Skin of body (tissue), 3 donors: ENCODE measurements at places on chromosomes 3 and 15. TPM values are rescaled to one million over a fixed set of nuclear protein-coding genes. Genes with fewer than 3 reads are reported as not detected.

The RASGRF1 gene
- 0.30 TPM for total RNA-seq

The TOPAZ1 gene
- not detected for total RNA-seq

The TRH gene
- not detected for total RNA-seq

The ANKRD63 gene
- total RNA-seq = not detected

The ROPN1 gene
- total RNA-seq = 0.69 TPM

The NR1I2 gene
- total RNA-seq = 0.10 TPM

The CIDEC gene
- total RNA-seq = 29.4 TPM

The GCNT3 gene
- not detected for total RNA-seq

The SGO1 gene
- 4.4 TPM for total RNA-seq

The NLGN1 gene
- total RNA-seq = 9.5 TPM

The GOLGA6L7 gene
- total RNA-seq = not detected

DNA sequence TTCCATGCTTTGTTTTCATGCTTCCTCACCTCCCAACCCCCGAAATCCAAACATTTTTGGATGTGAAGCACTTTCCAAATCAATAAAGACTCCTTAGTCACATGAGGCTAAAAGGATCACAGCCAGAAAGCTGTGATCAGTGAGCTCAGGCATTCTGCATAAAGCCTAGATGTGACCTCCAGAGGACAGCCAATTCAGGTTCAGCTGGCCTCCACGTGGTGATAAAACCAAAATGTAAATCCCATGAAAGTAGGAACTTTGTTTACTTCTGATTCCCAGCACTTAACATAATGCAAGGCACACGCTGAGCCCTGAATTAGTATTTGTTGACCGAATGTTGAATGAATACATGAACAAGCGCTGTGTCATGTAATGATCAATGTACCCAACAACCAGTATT lies 249.5 kb upstream of the EOMES start:
- no peak for DNase-seq

DNA sequence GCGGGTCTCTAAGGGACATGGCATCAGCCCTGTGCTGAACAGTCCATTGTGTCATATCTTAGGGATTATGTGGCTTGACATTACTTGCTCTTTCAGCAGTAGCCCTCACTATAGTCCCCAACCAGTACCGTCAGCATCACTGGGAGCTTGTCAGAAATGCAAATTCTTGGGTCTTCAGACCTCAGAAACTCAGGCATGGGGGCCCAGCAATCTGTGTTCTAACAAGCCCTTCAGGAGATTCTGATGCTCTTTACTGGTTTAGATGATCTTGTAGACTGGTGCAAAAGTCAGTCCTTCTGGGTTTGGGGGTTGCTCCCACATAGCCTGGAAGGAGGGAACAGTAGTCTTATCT lies 39.0 kb upstream of the TRAK1 start:
- no peak for DNase-seq

DNA sequence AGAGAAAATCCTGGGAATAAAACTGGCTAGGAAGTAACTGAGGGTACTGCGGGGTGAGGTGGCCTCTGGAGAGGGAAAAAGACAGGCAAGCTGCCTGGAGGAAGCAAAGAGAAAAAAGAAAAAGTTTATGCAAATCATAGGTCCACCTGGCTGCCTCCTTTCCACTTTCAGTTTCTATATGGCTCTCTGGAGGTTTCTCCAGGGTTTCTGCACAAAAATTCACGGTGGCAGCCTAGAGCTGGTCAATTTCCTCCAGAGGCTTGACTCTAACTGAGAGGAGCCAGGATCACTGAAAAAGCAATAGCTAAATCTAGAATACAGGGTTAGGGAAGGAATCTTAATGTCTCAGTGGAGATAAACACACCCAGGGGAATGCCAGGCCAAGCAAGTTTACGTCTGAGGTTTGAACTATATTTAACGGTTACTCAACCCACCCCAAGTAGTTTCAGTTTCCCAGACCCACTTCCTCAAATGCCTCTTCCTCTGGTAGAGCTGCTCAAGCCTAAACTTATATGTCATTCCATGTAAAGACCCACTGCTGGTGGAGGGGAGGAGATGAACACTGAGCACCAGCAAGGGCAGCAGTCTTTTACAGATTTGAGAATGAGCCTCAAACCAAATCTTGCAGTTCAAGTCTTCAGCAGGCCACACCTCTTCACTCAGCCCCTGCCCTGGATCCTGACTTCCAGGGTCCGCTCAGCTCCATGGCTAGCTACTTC lies 5.7 kb downstream of the LYSMD2 start:
- peak; percentile 19 for DNase-seq

- peak; percentile 71 for DNase-seq
These were observed 43.6 kb downstream of the RLBP1 start for GRCh38 chr15:89177633-89178306.

- no peak for DNase-seq
These were observed 117.6 kb downstream of the TOP2B start for GRCh38 chr3:25547103-25547502.

DNA sequence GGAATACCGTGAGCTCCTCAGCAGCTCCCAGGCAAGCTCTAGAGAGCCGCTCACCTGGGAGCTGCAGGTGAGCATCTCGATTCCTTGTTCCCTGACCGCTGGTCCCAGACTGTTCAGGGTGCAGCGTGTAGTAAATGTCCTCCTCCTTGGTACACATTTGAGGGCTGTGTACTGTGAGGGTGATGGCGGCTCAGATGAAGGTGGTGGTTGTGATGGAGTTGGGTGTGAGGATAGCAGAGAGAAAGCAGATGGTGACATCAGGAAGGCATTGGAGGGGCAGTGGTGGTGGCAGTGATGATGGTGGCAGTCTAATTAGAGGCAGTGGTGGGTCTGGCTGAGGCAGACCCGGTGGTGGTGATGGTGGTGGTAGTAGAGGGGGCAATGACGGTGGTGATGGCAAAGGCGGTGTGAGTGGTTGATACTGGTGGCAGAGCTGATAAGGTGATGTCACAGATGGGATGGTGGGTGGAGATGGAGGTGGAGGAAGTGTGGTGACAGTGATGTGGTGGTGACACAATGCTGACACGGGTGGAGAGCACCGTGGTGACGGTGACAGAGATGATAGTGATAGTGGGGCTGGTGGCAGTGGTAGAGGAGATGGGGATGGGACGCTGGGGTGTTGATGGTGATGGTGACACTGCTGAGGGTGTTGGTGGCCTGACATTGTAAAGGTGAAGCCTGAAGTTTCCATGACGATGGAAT lies at the start of gene DNAJB8:
Gene DNAJB8 (minus strand): TSS at position 51 of the 702 bp plus-strand sequence. CDS start 3,645 bp downstream, outside the sequence.
- DNase-seq = no peak

DNA sequence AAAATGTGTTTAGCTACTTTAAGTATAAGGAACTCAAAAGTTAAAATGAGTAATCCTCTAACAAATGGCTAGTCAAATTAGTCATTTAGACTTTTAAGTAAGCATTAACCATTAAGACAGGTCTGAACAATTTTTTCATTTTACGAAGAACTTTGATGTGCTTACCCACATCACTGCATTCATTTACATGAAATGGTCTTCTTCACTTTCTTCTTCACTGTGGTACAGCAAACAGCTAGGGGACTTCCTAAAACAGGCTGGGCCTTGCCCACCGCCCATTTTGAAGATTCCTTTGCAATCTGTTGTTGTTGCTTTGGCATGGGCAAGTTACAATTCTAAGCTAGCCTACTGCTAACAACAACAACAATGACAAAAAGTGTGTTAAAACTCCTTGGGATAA lies 67.4 kb downstream of the CBLB start:
- no peak for DNase-seq

DNA sequence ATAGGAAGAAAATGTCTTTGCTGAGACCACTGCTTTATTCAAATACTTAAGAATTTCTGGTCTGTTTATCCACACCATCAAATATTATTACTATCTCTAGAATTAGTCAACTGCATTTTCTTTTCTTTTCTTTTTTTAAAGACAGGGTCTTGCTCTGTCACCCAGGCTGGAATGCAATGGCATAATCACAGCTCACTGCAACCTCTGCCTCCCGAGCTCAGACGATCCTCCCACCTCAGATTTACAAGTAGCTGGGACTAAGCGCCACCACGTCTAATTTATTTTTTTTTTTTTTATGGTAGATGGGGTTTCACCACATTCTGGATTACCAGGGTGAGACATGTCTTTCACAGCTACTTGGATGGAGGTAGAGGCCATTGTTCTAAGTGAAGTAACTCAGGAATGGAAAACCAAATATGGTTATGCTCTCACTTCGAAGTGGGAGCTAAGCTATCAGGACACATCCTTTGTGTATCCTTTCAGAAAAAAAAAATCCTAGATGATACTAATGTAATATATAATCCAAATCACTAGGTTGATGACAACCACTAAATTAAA lies 52.8 kb downstream of the STAG1 start:
- DNase-seq = no peak

- DNase-seq = no peak
These were observed 2.6 kb upstream of the DPPA4 start for GRCh38 chr3:109339714-109340648.

GRCh38 chr3:143291836-143292447 lies 172.4 kb downstream of the CHST2 start:
- DNase-seq = no peak

GRCh38 chr3:32630266-32630665 lies 54.7 kb upstream of the CNOT10 start:
- no peak for DNase-seq

DNA sequence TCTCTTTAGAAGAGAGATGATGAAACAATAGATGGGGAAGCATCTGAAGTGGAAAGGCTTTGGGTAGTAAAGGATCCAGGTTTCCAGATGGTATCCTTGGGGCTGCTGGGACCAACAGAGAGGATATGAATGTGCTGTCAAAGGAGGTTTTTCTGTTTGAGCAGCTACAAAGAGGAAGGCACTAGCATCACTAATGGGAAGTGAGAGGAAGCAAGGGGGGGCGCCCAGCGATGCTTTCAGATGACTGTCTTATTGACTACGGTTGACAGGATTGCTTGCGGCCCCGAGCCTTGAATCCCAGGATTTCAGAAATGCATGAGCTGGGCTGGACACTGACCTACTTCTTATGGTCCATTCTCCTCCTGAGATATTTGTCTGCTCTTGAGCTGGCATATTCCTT lies 103.8 kb upstream of the GALNT15 start:
- DNase-seq = no peak

GRCh38 chr3:142319094-142319493 lies 93.7 kb upstream of the GK5 start:
- no peak for DNase-seq

- no peak for DNase-seq
These were observed 55.0 kb downstream of the LRRC49 start for GRCh38 chr15:70947351-70948335.

DNA sequence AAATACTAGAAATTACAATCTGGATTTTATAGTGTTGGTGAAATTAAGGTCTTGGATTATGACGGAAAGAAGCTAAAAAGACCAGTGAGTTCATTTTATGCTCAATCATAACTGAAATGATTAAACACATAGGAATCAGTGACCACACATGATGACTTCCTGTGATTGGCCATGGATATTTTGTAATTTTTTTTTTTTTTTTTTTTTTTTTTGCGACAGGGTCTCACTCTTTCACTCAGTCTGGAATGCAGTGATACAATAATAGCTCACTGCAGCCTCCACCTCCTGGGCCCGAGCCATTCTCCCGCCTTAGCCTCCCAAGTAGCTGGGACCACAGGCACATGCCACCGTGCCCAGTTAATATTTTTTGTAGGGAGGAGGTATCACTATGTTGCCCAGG lies 47.4 kb downstream of the PAQR5 start:
- no peak for DNase-seq

- no peak for DNase-seq
These were observed 99.0 kb upstream of the CTDSPL start for GRCh38 chr3:37762698-37763097.

GRCh38 chr3:188174317-188175044 lies 20.5 kb downstream of the LPP start:
- no peak for DNase-seq

- no peak for DNase-seq
These were observed 130.0 kb upstream of the SLC2A2 start for GRCh38 chr3:171156401-171157010.

DNA sequence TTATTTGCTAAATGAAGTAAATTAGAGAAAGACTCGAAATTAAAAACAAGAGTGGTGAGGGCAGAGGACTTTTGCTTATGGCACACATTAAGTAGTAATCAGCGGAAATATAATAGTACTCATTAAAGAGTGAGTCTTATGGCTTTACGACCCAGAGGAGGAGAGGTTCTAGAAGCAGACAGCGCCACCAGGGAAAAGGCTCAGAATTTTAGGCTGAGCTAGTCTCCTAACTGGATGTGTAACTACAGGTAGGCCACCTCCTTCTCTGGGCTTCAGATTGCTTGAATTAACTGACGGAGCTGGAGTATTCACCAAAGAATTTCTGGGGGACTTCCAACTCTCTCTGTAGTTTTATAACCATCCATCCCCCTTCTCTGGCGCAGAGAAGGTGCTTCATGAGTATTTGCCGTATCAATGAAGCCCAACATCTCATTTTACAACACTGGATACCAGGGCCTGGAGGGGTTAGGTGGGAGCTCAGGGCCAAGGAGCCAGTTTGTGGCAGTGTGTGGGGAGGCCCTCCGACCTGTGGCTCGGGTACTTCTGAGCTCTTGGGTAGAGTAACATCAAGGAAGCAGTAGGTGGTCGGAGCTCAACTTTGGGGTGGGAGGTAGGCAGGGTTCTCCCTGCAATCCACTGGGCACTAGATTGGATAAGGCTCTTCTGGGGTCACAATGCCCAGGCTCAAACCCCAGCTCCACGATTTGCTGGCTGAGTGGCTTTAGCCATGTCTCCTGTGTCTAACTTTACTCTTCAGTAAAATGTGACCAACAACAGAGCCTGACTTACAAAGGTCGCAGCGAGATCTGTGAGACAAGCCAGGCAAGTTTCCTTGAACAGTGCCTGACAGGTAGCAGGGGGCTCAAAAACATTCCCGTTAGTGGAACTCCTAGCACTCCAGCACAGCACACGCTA lies 1.1 kb downstream of the CHCHD4 start:
- no peak for DNase-seq

GRCh38 chr3:110267304-110267845 lies 804.2 kb upstream of the NECTIN3 start:
- no peak for DNase-seq

GRCh38 chr3:167899093-167899492 lies 163.6 kb downstream of the SERPINI1 start:
- DNase-seq = no peak

DNA sequence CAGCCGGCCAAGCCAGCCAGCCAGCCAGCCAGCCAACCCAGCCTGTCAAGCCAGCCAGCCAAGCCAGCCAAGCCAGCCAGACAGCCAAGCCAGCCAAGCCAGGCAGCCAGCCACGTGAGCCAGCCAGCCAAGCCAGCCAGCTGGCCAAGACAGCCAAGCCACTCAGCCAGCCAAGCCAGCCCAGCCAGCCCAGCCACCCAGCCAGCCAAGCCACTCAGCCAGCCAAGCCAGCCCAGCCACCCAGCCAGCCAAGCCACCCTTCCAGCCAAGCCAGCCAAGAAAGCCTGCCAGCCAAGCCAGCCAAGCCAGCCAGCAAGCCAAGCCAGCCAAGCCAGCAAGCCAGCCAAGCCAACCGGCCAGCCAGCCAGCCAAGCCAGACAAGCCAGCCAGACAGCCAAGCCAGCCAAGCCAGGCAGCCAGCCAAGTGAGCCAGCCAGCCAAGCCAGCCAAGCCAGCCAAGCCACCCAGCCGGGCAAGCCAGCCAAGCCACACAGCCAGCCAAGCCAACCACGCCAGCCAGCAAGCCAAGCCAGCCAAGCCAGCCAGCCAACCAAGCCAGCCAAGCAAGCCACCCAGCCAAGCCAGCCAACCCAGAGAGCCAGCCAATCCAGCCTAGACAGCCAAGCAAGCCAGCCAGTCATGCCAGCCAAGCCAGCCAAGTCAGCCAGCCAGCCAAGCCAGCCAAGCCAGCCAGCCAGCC lies 199.5 kb downstream of the GOLGA6L6 start:
- no peak for DNase-seq
